ENCODE measurements at places on chromosomes 2 and 18. TPM values are rescaled to one million over a fixed set of nuclear protein-coding genes. Genes with fewer than 3 reads are reported as not detected.

DNA sequence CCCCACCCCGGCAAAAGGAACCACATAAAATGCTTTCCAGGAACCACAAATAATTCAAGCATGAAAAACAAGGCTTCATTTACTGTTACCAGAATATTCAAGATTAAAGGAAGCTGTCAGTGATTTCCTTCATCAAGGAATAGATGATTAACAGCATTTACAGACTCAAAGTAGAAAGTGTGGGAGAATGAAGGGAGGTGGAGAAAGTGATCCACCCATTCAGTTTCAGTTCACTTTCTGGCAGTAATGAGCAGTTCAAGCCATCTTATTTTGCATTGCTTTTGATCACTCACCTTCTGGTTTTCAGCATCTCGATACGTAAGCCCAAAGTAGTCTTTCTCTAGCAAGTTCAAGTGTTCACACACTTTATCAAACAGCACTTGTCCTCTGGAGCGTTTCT is 99.0 kb downstream of the EPB41L3 start:
- no peak overlapping the region for H3K4me3 ChIP-seq
- no peak overlapping the region for H3K27ac ChIP-seq
- H3K4me1 ChIP-seq = no peaks in the 10 kb centered on the region
- no peak for DNase-seq
- H3K36me3 ChIP-seq = no peaks in the 10 kb centered on the region

- H3K36me3 ChIP-seq = no peaks in the 10 kb centered on the region
- DNase-seq = no peak
- no peaks in the 10 kb centered on the region for H3K27me3 ChIP-seq
- H3K4me1 ChIP-seq = peaks cover 8% of the 10 kb centered on the region
- no peak overlapping the region for H3K4me3 ChIP-seq
These were observed 351.6 kb downstream of the PTPRM start for GRCh38 chr18:7918701-7919100.

GRCh38 chr2:161990036-161990435 is 84.0 kb downstream of the DPP4 start:
- no peak overlapping the region for H3K27ac ChIP-seq
- H3K27me3 ChIP-seq = no peaks in the 10 kb centered on the region
- no peak for DNase-seq
- H3K4me3 ChIP-seq = no peak overlapping the region

DNA sequence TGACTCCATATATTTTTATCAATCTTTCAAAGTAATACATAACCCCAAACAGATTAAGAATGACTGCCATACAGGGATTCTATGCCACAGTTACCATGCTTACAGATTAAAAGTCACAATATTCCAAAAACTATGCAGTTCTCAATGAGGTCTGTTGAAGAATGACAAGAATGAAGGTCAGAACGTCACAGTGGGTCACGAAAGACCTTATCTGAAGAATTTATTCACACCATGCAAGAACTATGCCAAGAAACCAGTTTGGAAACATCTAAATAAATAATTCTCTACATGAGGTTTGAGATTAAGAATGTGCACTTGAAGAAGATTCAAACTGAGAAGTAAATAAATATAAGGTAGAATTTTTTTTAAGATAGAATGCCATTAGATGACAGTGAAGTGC is 253.3 kb downstream of the EXOC6B start:
- no peak overlapping the region for H3K4me3 ChIP-seq
- no peak for DNase-seq
- peaks cover 9% of the 10 kb centered on the region for H3K4me1 ChIP-seq
- H3K27ac ChIP-seq = no peak overlapping the region

DNA sequence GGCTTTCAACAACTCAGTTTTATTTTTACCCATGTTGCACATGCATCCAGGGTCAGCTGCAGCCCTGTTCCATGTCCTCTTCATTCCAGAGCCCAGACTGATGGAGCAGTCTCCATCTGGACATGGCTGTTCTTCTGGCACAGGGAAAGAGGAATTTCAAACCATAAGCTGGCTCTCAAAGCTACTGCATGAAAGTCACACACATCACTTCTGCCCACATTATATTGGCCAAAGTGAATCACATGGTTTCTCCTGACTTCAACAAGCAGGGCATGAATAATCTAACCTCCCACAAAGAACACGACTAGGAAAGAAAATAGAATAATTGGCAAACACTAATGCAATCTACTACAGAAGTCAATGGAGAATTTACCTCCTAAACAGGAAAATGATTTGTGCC is 94.2 kb downstream of the FTCDNL1 start:
- no peaks in the 10 kb centered on the region for H3K4me1 ChIP-seq
- H3K27ac ChIP-seq = no peak overlapping the region
- no peak overlapping the region for H3K4me3 ChIP-seq
- no peak for DNase-seq
- H3K27me3 ChIP-seq = no peaks in the 10 kb centered on the region

DNA sequence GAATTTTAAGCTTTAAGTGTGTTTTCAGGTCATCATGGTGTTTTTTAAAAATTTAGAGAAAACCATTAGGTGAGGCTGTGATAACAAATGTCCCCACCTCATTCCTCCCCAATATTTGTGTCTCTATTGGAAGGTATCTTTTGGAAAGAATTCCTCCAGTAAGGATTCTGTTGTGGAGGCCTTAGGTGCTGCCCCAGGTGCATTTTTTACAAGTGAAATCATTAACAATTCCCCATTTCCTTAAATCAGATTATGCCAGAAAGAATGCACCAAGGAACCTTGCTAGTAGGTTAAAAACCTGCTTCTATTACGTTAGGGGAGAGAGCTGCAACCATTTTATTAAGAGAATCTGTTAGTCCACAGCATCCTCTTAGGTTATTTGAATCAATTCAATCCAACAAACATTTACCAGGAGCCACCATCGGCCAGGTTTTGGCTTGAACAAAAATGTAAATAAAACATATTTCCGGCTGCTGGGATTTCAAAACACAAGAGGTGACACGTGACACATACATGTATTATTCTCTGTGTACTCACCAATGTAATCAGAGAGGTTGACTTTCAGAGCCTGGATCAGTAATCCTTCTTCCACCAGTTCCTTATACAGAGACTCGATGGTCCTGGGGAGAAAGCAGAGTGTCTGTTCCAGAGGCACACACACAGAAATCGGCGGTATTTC is 112.5 kb upstream of the ASB18 start:
- peaks cover 7% of the 10 kb centered on the region for H3K27me3 ChIP-seq
- no peaks in the 10 kb centered on the region for H3K4me1 ChIP-seq
- no peak for DNase-seq
- no peak overlapping the region for H3K4me3 ChIP-seq
- no peak overlapping the region for H3K27ac ChIP-seq

GRCh38 chr2:1489486-1489885 is 76.2 kb downstream of the TPO start:
- H3K27me3 ChIP-seq = no peaks in the 10 kb centered on the region
- H3K36me3 ChIP-seq = no peaks in the 10 kb centered on the region
- DNase-seq = no peak
- no peaks in the 10 kb centered on the region for H3K4me1 ChIP-seq
- no peak overlapping the region for H3K27ac ChIP-seq
- no peak overlapping the region for H3K4me3 ChIP-seq

DNA sequence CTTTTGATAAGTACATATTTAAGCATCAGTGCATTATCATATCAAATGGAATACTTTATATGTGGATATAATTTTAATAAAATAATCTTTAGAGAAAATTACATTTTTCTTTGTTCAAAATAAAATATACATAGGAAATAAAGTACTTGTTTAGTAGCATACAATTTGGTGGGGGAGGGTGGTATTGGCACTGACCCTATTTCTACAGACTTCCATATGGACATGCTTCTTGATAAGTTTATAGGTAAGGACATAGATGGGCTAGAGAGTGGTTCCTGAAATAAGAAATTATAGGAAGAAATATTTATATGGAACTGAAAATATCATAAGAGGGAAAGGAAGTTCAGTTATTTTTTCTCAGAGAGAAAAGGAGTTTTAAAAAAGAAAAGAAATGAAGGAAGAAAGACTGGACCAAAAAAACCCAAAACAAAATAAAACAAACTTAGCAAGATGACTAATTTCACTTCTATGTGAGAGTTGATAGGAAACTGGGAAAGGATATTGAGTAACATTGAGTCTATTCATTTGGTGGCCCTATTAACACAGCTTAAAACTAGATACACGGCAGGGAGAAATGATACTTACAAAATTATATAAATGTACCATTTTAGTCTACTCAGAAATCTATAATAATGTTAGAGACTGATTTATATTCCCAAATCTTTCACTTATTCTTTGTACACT is 505.9 kb downstream of the ERBB4 start:
- no peaks in the 10 kb centered on the region for H3K36me3 ChIP-seq
- H3K4me1 ChIP-seq = no peaks in the 10 kb centered on the region
- no peak overlapping the region for H3K4me3 ChIP-seq
- no peaks in the 10 kb centered on the region for H3K27me3 ChIP-seq

DNA sequence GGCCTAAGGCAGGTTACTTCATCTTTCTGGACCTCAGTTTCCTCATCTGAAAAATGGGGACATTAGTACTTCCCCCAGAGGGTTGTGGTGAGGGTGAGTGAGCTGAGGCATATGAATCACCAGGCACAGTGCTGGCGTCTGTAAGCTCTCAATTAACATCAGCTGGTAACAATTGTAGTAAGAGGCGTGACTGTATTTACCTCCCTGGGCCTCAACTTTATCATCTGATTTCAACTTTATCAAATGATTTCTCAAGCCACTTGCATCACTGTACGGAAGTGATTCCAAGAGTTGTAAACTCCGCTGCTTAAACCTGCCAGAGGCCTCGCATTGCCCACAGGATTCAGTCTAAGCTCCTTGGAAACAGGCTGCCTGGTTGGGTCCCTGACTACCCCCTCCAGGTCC is 53.6 kb upstream of the PKDCC start:
- H3K4me3 ChIP-seq = no peak overlapping the region
- H3K36me3 ChIP-seq = no peaks in the 10 kb centered on the region
- no peaks in the 10 kb centered on the region for H3K27me3 ChIP-seq
- no peak overlapping the region for H3K27ac ChIP-seq
- no peak for DNase-seq

GRCh38 chr2:10036095-10036884 is 7.1 kb upstream of the KLF11 start:
- peak; percentile 85 for DNase-seq
- no peaks in the 10 kb centered on the region for H3K27me3 ChIP-seq
- no peak overlapping the region for H3K4me3 ChIP-seq
- peaks cover 55% of the 10 kb centered on the region for H3K4me1 ChIP-seq
- peak overlapping the region; percentile 67 for H3K27ac ChIP-seq
- no peaks in the 10 kb centered on the region for H3K36me3 ChIP-seq

- H3K27me3 ChIP-seq = no peaks in the 10 kb centered on the region
- no peaks in the 10 kb centered on the region for H3K36me3 ChIP-seq
- H3K27ac ChIP-seq = no peak overlapping the region
- H3K4me3 ChIP-seq = no peak overlapping the region
- no peak for DNase-seq
These were observed 108.5 kb upstream of the ANKRD30BL start for GRCh38 chr2:132270255-132270654.

- no peak for DNase-seq
- H3K27me3 ChIP-seq = no peaks in the 10 kb centered on the region
- H3K4me1 ChIP-seq = no peaks in the 10 kb centered on the region
- H3K36me3 ChIP-seq = no peaks in the 10 kb centered on the region
- H3K27ac ChIP-seq = no peak overlapping the region
These were observed 516.9 kb upstream of the DSEL start for GRCh38 chr18:68033466-68033865.

- no peak overlapping the region for H3K4me3 ChIP-seq
- no peaks in the 10 kb centered on the region for H3K36me3 ChIP-seq
- H3K27me3 ChIP-seq = no peaks in the 10 kb centered on the region
- no peak overlapping the region for H3K27ac ChIP-seq
- no peak for DNase-seq
- H3K4me1 ChIP-seq = no peaks in the 10 kb centered on the region
These were observed 78.8 kb upstream of the FAM136A start for GRCh38 chr2:70380621-70381020.

- H3K4me3 ChIP-seq = no peak overlapping the region
- H3K36me3 ChIP-seq = no peaks in the 10 kb centered on the region
- no peak for DNase-seq
- no peak overlapping the region for H3K27ac ChIP-seq
These were observed 110.5 kb upstream of the NCK2 start for GRCh38 chr2:105634198-105634597.

DNA sequence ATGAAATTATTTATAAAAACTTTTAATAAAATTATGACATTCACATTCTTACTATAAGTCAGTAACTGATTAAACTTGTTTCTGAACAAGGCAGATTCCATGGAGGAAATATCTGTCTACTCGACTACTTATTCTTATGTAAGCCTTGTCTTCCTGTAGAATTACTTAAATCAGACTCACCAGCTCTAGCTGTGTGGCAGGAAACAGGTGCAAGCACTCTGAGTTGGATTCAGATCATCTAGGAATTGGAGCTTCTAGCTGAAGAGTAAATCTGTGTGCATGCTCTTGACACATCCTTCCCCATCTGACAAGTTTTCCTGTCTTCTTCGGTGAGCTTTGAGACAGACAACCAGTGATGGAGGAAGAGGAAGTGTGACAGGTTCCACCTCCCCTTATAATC is 284.7 kb downstream of the TRIB2 start:
- peaks cover 25% of the 10 kb centered on the region for H3K4me1 ChIP-seq
- no peaks in the 10 kb centered on the region for H3K36me3 ChIP-seq
- no peaks in the 10 kb centered on the region for H3K27me3 ChIP-seq
- no peak for DNase-seq
- no peak overlapping the region for H3K4me3 ChIP-seq
- no peak overlapping the region for H3K27ac ChIP-seq

- H3K4me3 ChIP-seq = no peak overlapping the region
- DNase-seq = no peak
- H3K27me3 ChIP-seq = no peaks in the 10 kb centered on the region
- H3K27ac ChIP-seq = no peak overlapping the region
- no peaks in the 10 kb centered on the region for H3K36me3 ChIP-seq
- H3K4me1 ChIP-seq = no peaks in the 10 kb centered on the region
These were observed 33.1 kb downstream of the GPC1 start for GRCh38 chr2:240468303-240469238.

GRCh38 chr2:62152000-62152399 is 43.9 kb upstream of the B3GNT2 start:
- no peaks in the 10 kb centered on the region for H3K36me3 ChIP-seq
- H3K4me3 ChIP-seq = no peak overlapping the region
- H3K27me3 ChIP-seq = no peaks in the 10 kb centered on the region

- no peaks in the 10 kb centered on the region for H3K27me3 ChIP-seq
- no peaks in the 10 kb centered on the region for H3K36me3 ChIP-seq
- no peak overlapping the region for H3K4me3 ChIP-seq
- H3K4me1 ChIP-seq = peaks cover 34% of the 10 kb centered on the region
These were observed 198.3 kb downstream of the GLI2 start for GRCh38 chr2:120933693-120934573.

GRCh38 chr2:60972889-60973656 is 44.4 kb upstream of the PEX13 start:
- no peak overlapping the region for H3K27ac ChIP-seq
- H3K4me3 ChIP-seq = no peak overlapping the region
- DNase-seq = no peak
- H3K27me3 ChIP-seq = no peaks in the 10 kb centered on the region
- no peaks in the 10 kb centered on the region for H3K36me3 ChIP-seq

TLX2 gene
- total RNA-seq = not detected

SMAD2 gene
- total RNA-seq = 160 TPM

OR6B2 gene
- total RNA-seq = not detected

DNAJC5G gene
- total RNA-seq = not detected

E2F6 gene
- total RNA-seq = 14.5 TPM

RFX8 gene
- total RNA-seq = not detected

CBLN2 gene
- 0.26 TPM for total RNA-seq

ALKAL2 gene
- 18.7 TPM for total RNA-seq

XDH gene
- 0.41 TPM for total RNA-seq

AP1S3 gene
- total RNA-seq = 16.8 TPM

GULP1 gene
- total RNA-seq = 30.6 TPM

Data from upper lobe of right lung (tissue), 1 donor.